ENCODE measurements at places on chromosomes 7 and 10.

- no peak for DNase-seq
These were observed 12.7 kb downstream of the MYO1G start for GRCh38 chr7:44965937-44966730.

DNA sequence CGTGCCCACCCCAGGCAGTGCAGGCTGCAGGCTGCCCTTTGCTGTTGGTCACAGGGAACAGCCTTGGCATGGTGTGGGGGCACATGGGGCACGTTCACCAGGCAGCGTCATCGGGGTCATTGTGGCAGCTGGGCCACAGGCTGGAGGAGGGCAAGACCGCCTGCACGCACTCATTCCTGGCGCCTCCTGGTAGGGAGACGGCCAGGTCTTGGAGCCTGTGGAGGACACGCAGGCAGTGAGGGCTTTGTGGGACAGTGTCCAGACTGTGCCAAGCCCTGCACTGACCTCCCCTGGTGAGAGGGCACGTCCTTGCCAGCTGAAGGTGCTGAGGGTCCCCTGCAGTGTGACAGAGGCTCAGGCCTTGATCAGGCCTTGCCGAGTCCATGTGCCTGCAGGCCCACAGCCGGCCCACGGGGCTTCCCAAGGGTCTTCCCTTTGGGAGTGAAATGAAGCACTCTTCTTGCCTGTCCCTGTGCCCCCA, 76.4 kb downstream of the NKX6-2 start:
- DNase-seq: no peak

- DNase-seq: peak; percentile 18
These were observed 3.7 kb upstream of the CALU start for GRCh38 chr7:128735436-128735835.

- DNase-seq: no peak
These were observed 97.0 kb upstream of the SVIL start for GRCh38 chr10:29731760-29732159.

DNA sequence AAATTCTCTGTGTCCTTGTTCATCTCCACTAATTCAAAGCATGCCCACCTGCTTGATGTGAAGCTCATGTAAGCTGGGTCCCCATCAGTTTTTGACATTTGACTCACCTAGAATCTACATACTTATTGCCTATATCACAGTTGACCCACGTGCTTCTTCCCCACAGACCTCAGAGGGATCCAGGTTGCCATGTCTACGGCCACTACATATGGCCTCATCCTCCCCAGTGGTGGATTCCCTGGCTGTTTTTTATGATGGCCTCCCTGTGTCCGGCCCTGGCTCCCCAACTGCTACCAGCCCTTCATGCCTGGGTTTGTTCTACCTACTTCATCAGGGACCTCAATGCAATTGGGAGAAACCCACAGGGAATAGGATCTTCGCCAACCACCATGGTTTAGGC, 187.4 kb upstream of the GDF10 start:
- DNase-seq: peak; percentile 13

GRCh38 chr10:35346248-35346647, 9.9 kb downstream of the CCNY start:
- DNase-seq: no peak

GRCh38 chr7:96304573-96304972, 17.3 kb downstream of the SLC25A13 start:
- no peak for DNase-seq

- DNase-seq: no peak
These were observed 193.8 kb upstream of the CCDC6 start for GRCh38 chr10:60099998-60100747.

DNA sequence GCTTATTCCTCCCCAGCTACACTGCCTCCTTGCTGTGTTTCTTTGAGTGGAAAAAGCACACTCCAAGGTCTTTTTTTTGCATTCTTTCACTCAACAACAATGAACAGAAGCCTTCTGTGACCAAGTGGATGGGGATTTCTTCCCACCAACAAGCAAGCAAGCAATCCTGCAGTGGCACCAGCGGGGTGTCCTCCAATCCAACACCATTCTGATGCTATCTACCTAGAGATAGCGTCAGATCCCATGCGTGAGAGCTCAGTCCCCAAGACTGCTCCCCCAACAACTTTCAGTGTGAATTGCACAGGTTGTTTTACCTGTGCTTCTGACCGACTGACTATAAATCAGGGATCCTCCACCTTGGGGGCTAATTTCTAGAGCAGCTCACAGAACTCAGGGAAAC, 311.0 kb upstream of the PODXL start:
- DNase-seq: no peak

GRCh38 chr10:31847515-31847914, 81.1 kb downstream of the ARHGAP12 start:
- no peak for DNase-seq

- DNase-seq: no peak
These were observed 61.4 kb upstream of the COMTD1 start for GRCh38 chr10:75297021-75297599.
